ENCODE measurements at places on chromosomes 5 and 9. TPM values are rescaled to one million over a fixed set of nuclear protein-coding genes. Genes with fewer than 3 reads are reported as not detected.

KIF4B gene
- not detected for total RNA-seq

PCDHA4 gene
- total RNA-seq, result not detected

ZNF354C gene
- 3.3 TPM for total RNA-seq

IL9 gene
- total RNA-seq, result not detected

DCANP1 gene
- total RNA-seq, result 0.10 TPM

ADAMTSL2 gene
- total RNA-seq, result 0.10 TPM

ZNG1E gene
- 40.3 TPM for total RNA-seq

CFAP77 gene
- total RNA-seq, result not detected

PRSS3 gene
- total RNA-seq, result not detected

TARS1 gene
- total RNA-seq, result 43.7 TPM

CTXN3 gene
- not detected for total RNA-seq

GPR151 gene
- total RNA-seq, result not detected
